ENCODE measurements at places on chromosomes 2 and 18.

- no peak for DNase-seq
Measured at GRCh38 chr2:233972941-233973575, 55.9 kb downstream of the TRPM8 start.

DNA sequence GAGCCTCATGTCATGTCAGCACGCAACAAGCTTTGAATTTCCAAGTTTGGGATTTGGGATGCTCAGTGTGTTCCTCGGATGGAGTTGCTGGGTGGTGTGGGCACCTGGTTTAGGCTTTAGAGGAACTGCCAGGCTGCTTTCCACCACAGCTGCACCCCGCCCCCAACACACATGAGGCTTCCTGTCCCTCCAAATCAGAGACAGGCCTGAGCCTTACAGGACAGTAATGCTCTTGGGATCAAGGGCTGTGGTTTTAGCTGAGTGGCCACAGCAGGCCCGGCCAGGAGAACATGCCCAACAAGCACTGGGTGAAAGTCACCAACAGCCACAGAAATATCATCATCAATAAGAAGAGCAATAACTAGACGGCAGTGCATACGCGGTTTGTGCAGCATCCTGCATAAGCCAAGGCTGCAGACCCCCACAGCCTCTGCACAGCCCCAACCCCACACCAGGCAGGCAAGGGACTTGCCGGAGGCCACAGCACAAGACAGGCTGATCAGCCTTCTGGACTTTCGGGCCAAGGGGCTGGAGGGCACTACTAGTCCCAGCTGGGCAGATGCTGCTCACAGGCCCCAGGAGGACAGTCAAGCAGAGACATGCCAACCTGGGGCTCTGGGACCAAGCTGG is 29.7 kb upstream of the GPC1 start:
- no peak for DNase-seq

DNA sequence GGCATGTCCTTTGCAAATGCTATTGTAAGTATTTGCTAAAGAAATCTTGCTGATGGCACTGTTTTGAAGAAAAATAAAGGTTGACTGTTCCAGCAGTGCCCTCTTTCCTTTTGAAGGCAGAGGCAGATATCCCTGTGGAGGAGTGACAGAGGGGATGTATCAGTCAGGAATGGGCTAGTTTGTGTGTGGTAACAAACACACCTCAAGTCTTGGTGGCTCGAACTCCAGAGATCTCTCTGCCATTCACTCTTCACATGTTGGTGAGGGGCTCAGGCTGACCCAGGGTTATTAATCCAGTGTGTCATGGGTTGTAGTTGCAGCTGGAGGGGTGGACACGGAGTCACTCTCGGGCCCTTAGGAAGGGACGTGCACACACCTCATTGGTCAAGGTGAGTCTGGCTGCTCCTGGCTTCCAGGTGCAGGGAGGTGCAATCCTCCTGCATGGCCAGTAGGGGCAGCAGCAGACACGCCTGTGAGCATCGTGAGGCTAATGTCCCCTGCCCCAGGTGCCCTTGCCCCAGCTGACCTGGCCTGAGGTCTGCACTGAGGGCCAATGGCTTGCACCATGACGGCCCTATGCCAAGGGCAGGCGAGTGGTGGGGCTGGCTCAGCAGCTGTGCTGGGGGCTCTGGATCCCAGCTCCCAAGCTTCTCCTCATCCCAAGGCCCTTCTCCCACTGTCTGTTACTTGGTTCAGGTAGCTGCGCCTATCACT is 146.5 kb downstream of the ASB1 start:
- DNase-seq, result no peak

DNA sequence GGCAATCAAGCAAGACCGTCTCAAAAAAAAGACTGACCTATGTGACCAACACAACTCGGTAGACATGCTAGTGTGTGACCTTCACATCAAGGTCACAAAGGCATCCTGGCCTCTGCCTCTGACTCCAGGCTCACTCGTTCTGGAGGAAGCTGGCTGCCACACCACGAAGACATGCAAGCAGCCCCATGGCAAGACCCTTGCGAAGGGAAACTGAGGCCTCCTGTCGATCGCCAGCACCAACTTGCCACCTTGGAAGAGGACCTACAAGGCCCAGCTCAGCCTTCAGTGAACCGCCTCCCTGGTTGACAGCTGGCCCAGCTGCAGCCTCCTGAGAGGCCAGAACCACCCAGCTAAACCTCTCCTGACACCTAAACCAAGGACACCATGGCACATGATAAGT is 79.3 kb upstream of the ASAP2 start:
- no peak for DNase-seq

DNA sequence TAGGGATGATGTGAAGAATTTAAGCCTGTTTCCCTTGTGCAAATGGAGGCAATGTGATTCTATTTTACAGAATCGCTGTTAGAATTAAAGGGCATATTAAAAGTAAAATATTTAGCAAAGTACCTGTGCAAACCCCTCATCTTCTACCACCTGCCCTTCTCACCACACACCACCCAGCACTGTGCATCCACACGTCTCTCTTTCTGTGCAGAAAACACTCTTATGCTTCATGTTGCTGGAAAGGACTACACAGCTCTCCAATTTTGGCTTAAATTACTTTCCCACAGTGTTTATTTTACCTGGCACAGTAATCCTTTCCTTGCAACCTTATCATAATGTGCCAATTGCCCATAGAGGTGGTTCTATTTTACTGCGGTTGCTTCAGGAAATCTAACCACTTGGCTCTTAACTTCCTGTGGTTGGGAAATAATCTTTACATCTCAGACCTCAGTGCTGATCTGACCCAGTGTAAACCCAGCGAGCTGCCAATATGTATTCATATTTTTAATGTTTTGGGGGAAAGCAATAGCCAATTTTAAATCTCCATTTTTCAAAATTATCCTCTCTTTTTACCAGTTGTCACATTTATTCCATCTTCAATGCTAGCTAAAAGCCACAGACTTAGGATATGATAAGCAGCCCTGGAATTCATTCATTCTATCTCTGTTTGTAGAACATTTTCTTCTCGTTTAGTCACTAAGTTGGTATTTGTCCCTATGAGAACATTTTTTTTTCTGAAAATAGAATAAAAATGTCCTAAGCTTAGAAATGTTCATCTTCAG is 250.9 kb downstream of the DSEL start:
- peak; percentile 48 for DNase-seq

DNA sequence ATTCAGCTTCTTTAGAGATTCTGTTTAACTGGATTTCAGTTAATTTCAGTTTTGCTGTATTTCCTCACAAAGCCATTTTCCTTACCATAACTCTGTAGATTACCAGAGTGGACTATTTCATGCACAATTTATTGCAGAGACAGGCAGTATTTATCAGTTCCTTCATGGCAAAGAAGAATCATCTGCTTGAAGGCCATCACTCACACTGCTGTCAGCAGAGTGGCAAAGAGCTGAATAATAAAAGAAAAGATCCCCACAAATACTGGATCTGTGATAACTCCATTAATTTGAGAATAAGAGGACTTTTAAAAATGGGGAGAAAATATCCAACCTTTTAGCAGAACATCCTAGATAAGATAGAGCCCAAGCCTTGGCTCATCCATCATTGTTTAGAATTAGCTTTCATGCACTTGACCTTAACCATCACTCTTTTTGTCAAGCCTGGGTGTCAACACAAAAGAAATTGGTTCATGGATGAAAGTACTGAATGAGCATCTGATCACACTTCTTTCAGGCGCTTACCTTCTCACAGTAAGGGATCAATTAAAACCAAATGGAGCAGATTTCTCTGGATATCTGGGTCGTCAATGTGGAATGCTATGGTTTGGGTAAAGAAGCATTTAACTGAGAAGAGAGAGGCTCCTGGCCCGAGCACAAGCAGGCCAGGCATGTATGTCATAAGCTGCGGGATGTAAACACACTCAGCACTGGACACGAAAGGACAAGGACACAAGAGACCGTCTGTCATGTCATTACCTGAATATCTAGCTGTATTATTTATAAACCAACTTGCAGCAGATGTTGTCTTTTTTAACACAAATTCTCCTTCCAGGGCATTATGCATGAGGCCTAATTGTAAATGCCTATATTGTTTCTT is 376.2 kb downstream of the ZNF521 start:
- DNase-seq, result no peak

GRCh38 chr2:240138254-240138984 is 2.0 kb downstream of the OTOS start:
- no peak for DNase-seq

GRCh38 chr18:63774511-63774910 is 707 bp upstream of the SERPINB7 start:
- no peak for DNase-seq

DNA sequence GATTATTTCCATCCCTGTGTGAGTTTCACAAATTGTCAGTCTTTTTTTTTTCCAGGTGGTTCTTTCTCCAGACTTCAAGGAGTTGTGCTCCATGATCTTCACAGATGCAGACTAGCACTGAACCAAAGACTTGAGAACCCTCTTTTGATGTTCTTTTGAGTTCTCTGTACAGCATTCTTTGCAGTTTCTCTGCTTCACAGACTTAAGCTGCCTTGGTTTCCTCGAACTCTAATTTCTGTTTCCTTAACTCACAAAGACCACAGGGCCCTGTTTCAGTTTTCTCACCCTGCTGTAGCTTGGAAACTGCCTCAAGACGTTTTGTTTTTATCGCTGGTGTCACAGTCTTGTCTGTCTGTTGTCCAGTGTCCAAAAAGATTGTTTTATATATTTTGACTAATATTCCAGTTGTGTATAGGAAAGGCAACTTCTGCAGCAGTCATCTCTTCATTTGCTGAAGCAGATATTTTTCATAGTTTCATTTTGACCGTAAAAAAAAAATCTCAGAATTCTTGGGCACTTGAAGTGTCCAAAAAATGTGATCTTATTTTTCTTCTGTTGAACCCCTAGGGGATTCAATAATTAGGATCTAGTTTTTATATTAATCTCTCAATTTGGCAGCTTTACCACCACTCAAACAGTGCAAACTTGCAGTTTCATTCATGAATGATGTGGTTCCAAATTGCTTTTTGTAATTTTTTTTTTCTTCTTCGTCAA is 97.0 kb upstream of the MC4R start:
- no peak for DNase-seq

DNA sequence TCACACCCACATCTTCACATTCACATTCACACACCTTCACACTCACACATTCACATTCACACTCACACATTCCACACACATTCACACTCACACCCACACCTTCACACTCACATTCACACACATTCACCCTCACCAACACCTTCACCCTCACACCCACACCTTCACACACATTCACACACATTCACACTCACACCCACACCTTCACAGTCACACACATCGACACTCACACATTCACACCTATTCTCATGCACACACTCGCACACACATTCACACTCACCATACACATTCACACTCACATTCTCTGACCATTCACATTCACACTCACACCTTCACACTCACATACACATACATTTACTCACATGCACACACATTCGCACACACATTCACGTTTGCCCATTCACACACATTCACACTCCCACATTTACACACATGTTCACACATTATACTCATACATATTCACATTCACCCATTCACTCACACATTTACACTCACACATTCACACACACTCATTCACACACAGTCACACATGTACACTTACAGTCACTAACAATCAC is 62.7 kb downstream of the BIN1 start:
- no peak for DNase-seq

- DNase-seq, result no peak
Measured at GRCh38 chr2:128408349-128409305, 90.0 kb upstream of the HS6ST1 start.

DNA sequence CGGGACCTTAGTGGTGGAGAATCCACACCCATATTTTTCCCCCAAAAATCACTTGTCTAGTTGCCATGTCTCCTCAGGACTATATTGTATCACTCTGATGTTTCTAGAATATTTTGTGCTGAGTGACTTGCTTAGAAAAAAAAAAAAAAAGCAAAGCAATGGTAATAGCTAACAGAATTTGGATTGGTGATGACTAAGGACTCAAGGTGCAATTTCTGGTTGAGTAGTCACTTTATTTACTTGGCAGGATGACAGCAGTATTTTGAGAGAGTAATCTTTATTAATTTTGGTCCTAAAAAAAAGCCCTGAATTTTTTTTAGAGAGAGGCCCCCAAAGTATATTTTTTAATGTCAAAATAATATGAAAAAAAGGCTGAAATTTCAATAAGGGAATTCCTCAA is 32.8 kb upstream of the MYO3B start:
- DNase-seq, result no peak

- DNase-seq, result no peak
Measured at GRCh38 chr2:203683932-203684556, 22.4 kb upstream of the CD28 start.

- no peak for DNase-seq
Measured at GRCh38 chr2:113058411-113058994, 495 bp upstream of the IL36RN start.

Data from hematopoietic multipotent progenitor cell (in vitro differentiated cells).